ENCODE measurements at places on chromosomes 5 and 9. TPM values are rescaled to one million over a fixed set of nuclear protein-coding genes. Genes with fewer than 3 reads are reported as not detected.

- peak; percentile 4 for DNase-seq
- H3K4me3 ChIP-seq: no peak overlapping the region
- no peaks in the 10 kb centered on the region for H3K27me3 ChIP-seq
- no peaks in the 10 kb centered on the region for H3K36me3 ChIP-seq
- no peaks in the 10 kb centered on the region for H3K4me1 ChIP-seq
These were observed 211.5 kb downstream of the SEC61B start for GRCh38 chr9:99433555-99433954.

GRCh38 chr9:1414711-1415131, 364.6 kb downstream of the DMRT2 start:
- no peak overlapping the region for H3K4me3 ChIP-seq
- H3K27me3 ChIP-seq: peaks cover 2% of the 10 kb centered on the region
- H3K36me3 ChIP-seq: no peaks in the 10 kb centered on the region
- no peak overlapping the region for H3K27ac ChIP-seq
- no peaks in the 10 kb centered on the region for H3K4me1 ChIP-seq
- no peak for DNase-seq

DNA sequence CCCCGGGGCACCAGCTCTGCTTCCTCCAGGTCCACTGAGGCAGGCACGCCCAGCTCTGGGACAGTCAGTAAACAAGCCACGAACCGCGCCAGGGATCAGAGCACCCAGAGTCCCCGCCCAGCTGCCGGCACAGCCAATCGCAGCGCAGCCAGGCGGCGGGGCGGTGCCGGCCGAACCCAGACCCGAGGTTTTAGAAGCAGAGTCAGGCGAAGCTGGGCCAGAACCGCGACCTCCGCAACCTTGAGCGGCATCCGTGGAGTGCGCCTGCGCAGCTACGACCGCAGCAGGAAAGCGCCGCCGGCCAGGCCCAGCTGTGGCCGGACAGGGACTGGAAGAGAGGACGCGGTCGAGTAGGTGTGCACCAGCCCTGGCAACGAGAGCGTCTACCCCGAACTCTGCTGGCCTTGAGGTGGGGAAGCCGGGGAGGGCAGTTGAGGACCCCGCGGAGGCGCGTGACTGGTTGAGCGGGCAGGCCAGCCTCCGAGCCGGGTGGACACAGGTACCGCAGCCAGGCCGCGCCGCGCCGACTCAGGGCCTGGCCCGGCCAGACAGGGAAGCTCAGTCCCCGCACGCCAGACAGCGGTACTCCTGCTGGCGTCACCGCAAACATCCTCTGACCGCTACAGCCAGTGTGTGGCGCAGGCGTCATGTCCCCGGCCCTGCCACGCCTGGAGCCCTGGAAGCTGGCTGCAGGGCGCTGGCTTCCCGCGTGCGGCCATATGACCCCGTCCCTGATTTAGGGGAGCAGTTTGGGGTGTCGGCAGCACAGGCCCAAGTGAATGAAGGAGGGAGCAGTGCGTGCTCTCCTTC, at the start of gene CTSL:
CTSL (plus strand) TSS at position 220 of the 810 bp plus-strand sequence. CDS start 1,485 bp downstream, outside the sequence.
- no peaks in the 10 kb centered on the region for H3K4me1 ChIP-seq
- DNase-seq: peak; percentile 85
- no peaks in the 10 kb centered on the region for H3K36me3 ChIP-seq
- H3K4me3 ChIP-seq: peak within 1 kb of the TSS; percentile 57

GRCh38 chr5:115415143-115415491, 118.7 kb upstream of the CCDC112 start:
- peaks cover 32% of the 10 kb centered on the region for H3K4me1 ChIP-seq
- peak overlapping the region; percentile 78 for H3K27ac ChIP-seq
- H3K27me3 ChIP-seq: no peaks in the 10 kb centered on the region
- H3K4me3 ChIP-seq: no peak overlapping the region
- DNase-seq: peak; percentile 98

- no peak overlapping the region for H3K4me3 ChIP-seq
- H3K27ac ChIP-seq: peak overlapping the region; percentile 11
- no peaks in the 10 kb centered on the region for H3K36me3 ChIP-seq
- no peaks in the 10 kb centered on the region for H3K27me3 ChIP-seq
These were observed 346.8 kb downstream of the PIK3R1 start for GRCh38 chr5:68562308-68562707.

GRCh38 chr5:176543428-176544182, 5.5 kb upstream of the CDHR2 start:
- peaks cover 3% of the 10 kb centered on the region for H3K36me3 ChIP-seq
- DNase-seq: peak; percentile 90
- H3K27me3 ChIP-seq: no peaks in the 10 kb centered on the region
- H3K27ac ChIP-seq: peak overlapping the region; percentile 99
- peak overlapping the region; percentile 58 for H3K4me3 ChIP-seq
- H3K4me1 ChIP-seq: peaks cover 3% of the 10 kb centered on the region

DNA sequence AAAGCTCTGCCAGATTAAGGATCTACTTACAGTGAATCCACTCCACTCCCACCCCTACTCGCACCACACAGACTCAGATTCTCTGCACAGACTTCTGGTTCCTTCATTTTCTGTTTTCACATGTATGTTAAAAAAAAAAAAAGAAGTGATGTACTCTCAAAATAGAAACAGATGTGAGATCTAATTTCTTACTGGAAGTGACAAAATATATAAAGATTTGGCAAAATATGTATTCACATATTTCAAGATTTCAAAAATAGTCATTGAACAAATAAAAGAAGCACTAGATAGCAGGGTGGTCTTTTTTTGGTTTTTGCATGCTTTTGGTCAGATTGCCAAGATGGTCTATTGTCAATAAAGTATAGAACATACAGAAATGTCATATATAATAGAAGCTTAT, 379.2 kb downstream of the TMEM167A start:
- no peaks in the 10 kb centered on the region for H3K4me1 ChIP-seq
- H3K27me3 ChIP-seq: no peaks in the 10 kb centered on the region
- no peaks in the 10 kb centered on the region for H3K36me3 ChIP-seq
- H3K27ac ChIP-seq: no peak overlapping the region

DNA sequence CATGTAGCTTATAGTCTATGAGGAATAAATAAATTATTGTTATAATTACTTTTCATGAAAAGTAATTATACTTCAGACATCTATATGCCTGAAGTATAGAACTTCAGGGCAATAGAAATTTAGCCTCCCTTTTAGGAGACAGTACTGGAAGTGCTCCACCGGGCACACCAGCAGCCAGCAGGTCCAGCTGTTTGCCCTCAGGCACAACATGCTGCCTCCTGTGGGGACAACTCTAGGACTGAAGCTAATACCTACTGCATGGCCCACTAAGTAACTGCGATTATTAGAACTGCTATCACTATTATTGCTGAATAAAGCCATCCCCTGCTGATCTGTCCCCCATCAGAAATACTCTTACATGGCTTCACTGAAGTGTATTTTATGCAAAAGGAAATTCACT, 329.6 kb downstream of the MED10 start:
- H3K27me3 ChIP-seq: no peaks in the 10 kb centered on the region
- H3K27ac ChIP-seq: no peak overlapping the region
- H3K4me3 ChIP-seq: no peak overlapping the region
- H3K4me1 ChIP-seq: no peaks in the 10 kb centered on the region
- no peak for DNase-seq

DNA sequence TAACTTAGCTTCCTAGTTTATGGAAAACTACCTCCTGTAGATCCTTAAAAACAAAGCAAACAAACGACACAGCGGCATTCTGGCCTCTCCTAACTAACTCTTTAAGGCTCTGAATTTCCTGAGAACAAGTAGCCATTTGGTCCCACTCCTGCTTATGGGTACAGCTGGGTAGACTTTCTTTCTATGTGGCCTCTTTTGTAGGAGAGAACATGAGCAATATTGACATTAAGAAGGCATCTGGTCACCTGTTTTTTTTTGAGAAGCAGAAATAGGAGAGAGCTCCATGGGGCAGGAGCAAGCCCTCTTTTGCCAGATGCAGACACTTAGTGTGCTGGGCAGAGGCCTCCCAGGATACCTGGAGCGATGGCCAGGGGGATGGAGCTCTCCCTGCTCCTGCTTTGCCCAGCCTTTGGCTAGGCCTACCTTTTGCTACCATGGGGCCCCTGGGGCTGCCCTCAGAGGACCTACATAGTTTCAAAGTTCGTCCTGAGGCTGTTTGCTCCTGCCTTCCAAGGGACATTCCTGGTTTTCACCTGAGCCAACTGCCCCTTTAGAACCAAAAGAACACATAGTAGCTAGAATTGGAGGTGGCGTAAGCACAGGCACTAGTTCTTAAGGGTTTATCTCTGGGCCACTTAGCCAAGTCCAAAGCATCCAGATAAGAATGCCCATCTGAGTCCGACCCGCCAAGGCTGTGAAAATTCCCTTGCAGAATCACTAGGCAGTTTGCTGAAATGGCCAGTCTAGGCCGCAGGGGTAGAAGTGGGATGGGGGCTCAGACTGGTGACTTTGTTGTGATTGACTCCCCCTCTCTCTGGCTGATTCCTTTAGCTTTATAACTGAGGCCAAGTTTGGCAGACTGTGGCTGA, 2.4 kb upstream of the STC2 start:
- H3K27me3 ChIP-seq: peaks cover 26% of the 10 kb centered on the region
- H3K4me1 ChIP-seq: no peaks in the 10 kb centered on the region
- no peak overlapping the region for H3K4me3 ChIP-seq
- no peaks in the 10 kb centered on the region for H3K36me3 ChIP-seq
- H3K27ac ChIP-seq: no peak overlapping the region

The CFAP157 gene
- 0.12 TPM for polyA plus RNA-seq

- no peak overlapping the region for H3K27ac ChIP-seq
- DNase-seq: no peak
- no peak overlapping the region for H3K4me3 ChIP-seq
- H3K27me3 ChIP-seq: no peaks in the 10 kb centered on the region
- H3K36me3 ChIP-seq: no peaks in the 10 kb centered on the region
- no peaks in the 10 kb centered on the region for H3K4me1 ChIP-seq
These were observed 31.0 kb downstream of the ABLIM3 start for GRCh38 chr5:149172261-149172660.

DNA sequence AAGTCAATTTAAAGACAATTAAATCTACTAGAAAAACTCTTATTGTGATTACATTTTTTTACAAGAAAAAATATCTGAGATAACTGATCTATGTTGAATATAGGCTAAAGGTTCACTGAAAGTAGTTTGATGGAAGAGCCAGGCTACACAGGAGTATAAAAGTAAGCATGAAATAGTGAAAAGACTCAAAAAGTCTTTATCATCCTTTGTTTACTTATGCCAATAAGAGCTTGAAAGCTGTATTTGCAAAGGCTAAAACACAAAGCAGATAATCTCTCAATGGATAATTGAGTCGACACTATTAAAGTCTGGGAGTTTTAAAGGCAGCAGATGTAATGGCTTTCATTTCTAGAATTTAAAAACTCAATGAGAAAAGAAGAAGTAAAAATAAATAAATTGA, 42.0 kb downstream of the SSBP2 start:
- H3K27me3 ChIP-seq: no peaks in the 10 kb centered on the region
- no peaks in the 10 kb centered on the region for H3K4me1 ChIP-seq
- no peak overlapping the region for H3K27ac ChIP-seq
- H3K36me3 ChIP-seq: no peaks in the 10 kb centered on the region
- H3K4me3 ChIP-seq: no peak overlapping the region
- DNase-seq: no peak

- H3K27me3 ChIP-seq: no peaks in the 10 kb centered on the region
- peaks cover 2% of the 10 kb centered on the region for H3K4me1 ChIP-seq
- H3K36me3 ChIP-seq: no peaks in the 10 kb centered on the region
- no peak overlapping the region for H3K27ac ChIP-seq
These were observed 113.3 kb downstream of the SNX18 start for GRCh38 chr5:54630738-54631359.

DNA sequence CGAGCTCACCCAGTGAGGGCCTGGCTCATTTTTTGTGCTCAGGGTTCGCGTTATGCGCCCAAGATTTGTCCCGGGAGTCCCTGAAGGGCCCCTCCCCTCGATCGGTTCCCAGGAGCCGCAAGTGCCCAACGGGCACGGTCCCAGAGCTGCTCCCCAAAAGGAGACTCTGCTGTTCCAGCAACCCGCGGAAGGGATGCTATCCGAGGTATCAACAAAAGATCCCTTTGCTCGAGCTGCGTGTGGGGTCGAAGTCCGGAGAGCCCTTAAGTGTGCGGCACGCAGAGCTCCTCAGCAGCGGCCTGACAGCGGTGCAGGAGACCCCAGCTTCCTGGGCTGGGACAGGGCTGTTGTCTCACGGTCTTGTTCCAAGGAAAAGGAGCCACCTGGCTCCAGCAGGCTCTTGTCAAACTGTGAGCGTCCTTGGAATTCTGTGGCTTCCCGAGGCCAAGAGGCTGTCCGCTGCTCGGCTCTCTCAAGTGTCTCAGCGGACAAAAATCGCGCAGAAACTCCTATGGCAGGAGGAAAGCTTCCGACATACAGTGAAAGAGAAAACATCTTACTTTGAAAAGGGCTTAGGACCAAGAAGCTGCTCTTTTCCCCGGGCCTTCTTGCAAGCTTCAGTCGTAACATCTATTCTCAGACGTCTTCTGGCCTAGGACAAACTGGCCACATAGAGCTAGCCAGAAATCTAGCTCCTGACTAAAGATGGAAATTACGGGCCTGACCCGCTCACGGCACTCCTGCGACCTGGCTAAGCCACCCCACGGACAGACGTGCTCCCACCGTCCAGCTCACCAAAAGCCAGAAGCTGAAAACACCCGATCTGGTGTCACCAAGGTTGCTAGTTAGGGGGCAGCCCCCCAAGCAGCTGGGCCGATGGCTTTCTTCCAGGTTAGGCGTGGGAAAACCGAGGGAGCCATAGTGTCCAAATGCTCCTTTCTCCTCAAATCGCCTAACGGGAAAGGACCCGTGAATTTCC, 2.6 kb upstream of the FOXB2 start:
- no peak for DNase-seq
- H3K4me3 ChIP-seq: no peak overlapping the region
- no peaks in the 10 kb centered on the region for H3K4me1 ChIP-seq
- no peak overlapping the region for H3K27ac ChIP-seq
- peaks cover 95% of the 10 kb centered on the region for H3K27me3 ChIP-seq

The ARID3C gene
- 0.04 TPM for polyA plus RNA-seq

GRCh38 chr5:85159395-85159794, 774.7 kb upstream of the EDIL3 start:
- no peaks in the 10 kb centered on the region for H3K27me3 ChIP-seq
- no peak overlapping the region for H3K4me3 ChIP-seq
- no peaks in the 10 kb centered on the region for H3K4me1 ChIP-seq
- H3K27ac ChIP-seq: no peak overlapping the region
- H3K36me3 ChIP-seq: no peaks in the 10 kb centered on the region

DNA sequence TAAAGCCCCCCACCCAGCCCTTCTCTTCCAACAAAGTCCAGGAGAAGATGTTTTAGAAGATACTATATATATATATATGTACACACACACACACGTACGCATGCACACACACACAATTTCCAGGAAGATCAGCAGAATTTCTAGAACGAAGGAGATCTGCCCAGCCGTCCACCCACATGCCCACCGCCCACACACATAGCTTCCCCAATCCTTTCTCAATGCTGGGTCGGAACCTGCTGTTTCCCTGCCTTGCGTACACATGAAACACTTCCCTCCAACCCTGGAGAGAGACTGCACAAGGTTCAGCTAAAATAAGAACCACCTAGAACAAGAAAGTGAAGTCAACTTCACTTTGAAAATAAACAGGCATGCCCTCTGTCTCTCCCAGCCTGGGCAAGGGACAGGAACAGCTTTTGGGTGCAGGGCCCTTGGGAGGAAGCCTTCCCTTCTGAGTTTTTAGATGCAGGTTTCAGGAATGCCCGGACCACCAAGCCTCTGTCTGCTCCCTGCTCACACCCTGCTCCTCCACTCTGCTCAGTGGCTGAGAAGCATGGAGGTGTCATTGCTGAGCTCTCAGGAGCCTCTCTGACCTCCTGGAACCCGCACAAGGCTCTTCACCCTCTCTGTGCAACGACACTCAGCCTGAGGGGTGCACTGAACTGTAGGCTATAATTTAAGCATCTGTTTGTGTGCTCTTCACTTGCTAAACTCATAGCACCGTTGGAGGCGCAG, 149.4 kb downstream of the C5orf15 start:
- H3K4me1 ChIP-seq: peaks cover 7% of the 10 kb centered on the region
- H3K36me3 ChIP-seq: no peaks in the 10 kb centered on the region
- H3K27ac ChIP-seq: no peak overlapping the region
- H3K4me3 ChIP-seq: no peak overlapping the region

The C5orf46 gene
- polyA plus RNA-seq: not detected
